NCI-H510A treated with DMSO at 0.1 percent for 48 hours (cell line): ENCODE measurements at places on chromosomes 1 and 21.
A peak's percentile ranks its signal among the peaks of the same experiment; 100 is the strongest.

DNA sequence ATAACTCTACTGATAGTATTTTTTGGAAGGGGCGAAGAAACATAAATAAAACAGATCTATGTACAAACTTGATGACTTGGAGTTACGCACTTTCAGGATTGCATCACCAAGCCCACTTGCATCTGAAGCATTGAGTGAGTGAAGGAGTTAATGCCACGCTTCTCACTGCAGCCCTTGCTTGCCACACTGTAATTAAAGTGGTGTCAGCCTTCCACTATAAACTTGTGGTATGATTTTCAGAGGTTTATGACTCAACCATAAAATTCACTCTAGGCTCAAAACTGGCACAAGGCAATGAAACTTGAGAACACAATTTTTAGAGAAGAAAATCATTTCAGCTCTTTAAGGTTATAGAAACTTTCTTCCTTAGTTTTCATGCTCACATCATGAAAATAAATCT, 93.9 kb upstream of the PRMT6 start:
- no peak for DNase-seq

- DNase-seq, result no peak
Measured at GRCh38 chr1:246145900-246146299, 361.2 kb downstream of the SMYD3 start.

DNA sequence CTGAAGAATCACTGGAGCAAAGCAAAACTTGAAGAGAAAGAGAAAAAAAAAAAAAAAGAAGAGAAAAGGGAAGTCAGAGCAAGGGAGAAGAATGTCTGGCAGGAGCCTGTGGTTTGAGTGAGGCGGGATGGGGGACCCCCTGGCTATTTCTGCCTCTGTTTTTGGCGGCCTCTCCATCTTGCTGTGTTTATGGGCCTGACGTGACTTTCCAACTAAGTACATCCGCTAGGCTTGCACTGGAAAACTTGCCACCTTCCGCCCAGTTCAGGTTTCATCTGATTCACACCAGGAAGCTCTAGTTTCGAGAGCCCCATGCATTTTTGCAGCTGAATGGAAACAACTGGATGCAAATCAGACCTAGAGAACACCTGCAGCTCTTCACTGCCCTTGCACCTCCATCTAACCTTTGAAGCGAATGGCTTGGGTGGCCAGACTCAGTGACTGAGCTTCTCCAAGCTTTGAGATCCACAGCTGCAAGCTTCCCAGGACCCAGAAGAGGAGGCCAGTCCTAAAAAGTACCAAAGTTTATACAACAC, 28.0 kb downstream of the TBX15 start:
- DNase-seq, result peak; percentile 69

DNA sequence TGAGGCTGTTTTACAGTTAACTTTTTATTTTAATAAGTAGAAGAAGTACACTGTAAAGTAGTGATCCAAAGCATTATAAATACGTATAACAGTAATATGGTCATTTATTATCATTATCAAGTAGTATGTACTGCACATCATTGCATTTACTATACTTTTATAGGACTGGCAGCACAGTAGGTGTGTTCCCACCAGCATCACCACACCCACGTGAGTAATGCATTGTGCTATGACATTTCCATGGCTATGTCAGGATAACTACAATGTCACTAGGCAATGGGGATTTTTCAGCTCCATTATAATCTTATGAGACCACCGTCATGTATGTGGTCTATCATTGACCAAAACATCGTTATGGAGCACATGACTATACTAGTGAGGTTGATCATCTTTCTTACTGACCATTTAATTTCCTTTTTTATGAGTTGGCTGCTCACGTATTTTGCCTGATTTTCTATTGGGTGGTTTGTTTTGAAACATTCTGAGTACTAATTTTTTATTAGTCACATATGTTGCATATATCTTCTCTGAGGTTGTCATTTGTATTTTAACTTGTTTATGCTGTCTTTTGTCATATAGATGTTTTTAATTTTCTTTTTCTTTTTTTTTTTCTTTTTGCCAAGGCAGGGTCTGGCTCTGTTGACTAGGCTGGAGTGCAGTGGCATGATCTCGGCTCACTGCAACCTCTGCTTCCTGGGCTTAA, 25.3 kb upstream of the SHCBP1L start:
- DNase-seq, result no peak

DNA sequence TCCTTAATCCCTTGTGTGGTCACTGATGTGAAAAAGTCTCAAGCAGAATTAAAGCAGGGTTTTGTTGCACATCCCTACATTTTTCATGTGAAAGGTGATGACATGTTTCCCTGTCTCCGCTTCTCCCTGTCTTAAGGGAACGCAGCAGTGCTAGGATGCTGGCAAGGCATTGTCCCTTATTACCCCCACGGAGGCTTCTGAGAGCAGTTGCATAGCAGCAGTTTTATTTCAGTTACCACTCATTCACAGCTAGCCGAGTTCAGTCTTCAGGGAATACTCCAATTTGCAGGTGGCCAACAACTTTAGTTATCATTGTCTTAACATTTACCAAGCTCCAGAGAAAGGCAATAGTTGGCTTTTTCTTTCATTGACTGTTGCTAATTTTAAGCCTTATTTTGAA, 89.1 kb downstream of the CLEC20A start:
- peak; percentile 20 for DNase-seq

GRCh38 chr1:187605736-187606135, 777.0 kb downstream of the PLA2G4A start:
- DNase-seq, result peak; percentile 22

GRCh38 chr1:245864872-245865271, 642.2 kb downstream of the SMYD3 start:
- DNase-seq, result no peak

- no peak for DNase-seq
Measured at GRCh38 chr1:68216089-68216772, 16.1 kb downstream of the WLS start.

DNA sequence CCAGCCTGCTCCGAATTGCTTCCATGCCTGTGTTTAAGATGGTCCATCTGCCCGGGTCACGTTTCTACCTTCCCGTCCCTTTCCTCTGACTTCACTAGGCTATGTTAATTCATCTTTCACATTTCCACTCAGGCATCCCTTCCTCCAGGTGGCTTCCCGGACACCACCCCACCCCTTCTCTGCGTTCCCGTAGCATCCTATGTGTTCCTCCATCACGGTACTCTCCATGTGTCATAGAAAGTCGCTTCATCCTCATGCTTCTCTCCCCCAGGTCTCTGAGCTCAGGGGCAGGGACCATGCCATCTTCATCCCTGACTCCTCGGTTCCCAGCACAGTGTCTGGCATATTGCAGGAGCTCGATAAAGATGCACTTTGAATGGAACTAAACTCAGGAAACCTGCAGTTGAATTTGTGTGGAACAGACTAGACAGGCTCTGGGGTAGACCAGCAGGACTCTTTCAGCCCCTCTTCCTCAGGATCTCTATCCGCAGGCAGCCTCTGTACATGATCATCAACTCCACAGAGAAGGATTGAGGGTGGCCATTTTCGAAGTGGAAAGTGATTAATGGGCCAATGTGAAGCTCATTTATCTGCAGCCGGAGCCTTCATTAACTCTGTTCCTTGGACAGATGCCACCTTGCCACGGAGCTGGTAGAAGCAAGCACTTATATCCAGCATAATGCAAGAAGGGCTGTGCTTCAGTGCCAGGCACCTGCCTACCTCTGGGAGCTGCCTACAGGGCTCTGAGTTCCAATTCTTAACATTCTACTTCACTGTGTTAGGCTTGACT, 9.1 kb downstream of the C1orf226 start:
- DNase-seq, result no peak

- DNase-seq, result peak; percentile 56
Measured at GRCh38 chr1:162056043-162056442, 13.4 kb upstream of the NOS1AP start.

- DNase-seq, result no peak
Measured at GRCh38 chr21:45632637-45633251, 10.8 kb upstream of the PCBP3 start.

GRCh38 chr1:201792534-201793305, 36.2 kb upstream of the IPO9 start:
- peak; percentile 90 for DNase-seq

DNA sequence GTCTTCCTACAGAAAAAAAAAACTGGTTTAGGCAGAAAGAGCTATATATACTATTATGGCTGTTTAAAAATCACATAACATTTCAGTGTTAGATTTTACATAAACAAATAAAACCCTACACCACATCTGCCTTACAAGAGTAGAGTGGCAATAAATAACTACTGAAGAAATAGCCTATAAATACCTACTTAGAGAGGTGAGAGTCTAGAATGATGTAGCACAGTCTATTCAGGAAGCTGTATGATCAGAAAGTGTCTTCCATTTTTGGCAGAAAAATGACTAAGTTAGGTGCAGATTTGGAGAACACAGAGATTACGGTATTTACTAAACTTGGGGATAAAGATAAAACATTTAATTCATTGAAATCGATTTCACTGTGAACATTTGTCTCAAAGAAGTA, 75.5 kb downstream of the VAV3 start:
- DNase-seq, result no peak

DNA sequence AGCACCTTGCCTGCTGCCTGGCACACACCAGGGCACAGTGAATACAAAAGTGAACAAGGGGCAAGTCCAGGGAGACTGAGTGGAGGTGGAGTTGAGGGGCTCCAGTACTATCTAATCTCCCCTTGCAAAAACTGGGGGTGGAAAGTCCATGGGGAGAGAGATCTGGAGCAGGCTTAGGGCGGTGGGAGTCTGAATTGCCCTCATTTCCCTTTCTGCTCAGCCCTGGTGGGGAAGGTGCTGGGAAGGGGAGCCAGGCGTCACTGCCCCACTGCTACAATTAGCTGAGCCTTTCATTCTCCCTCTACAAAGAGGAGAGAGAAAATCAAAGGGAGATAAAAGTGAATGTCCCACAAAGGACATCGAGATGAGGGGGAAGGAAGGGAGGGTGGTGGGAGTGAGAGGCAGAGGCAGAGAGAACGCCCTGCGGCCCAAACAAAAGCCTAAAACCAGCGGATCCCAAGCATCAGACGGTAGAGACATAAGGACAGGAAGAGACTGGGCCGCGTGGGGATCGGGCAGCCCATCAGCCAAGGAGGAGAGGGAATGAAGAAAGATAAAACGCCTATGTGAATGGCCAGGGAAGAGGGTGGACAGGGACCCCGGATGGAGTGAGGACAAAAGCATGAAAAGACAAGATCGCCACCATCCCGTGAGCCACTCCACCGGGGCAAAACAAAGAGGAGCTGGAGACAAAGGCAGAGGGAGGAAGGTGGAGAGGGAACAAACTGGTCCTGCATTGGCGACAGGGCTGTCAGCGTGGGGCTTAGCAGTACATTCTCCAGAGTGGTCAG, 46.8 kb upstream of the SOX13 start:
- no peak for DNase-seq

DNA sequence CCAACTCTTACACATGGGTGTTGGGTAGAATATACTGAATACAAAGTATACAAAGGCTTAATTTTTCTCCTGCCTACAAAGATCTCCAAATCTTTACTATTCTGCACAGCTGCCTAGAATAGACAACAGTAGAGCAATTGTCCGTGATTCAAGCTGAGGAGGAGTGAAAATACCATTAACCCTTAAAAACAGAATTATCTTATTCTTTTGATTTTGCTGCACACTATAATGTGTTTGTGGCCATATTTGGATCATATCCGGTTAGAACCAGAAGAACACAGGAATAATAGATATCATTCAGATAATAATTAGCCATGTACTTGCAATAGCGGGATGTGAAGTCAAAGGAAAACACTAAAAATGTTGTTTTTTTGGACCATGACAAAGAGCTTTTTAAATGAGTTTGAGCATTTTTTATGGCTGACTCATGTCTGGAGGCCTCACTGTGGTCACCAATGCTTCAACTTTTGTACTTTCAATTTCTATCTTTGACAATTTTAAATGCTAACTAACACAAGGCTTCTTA, 197.6 kb upstream of the FOXD3 start:
- DNase-seq, result no peak

DNA sequence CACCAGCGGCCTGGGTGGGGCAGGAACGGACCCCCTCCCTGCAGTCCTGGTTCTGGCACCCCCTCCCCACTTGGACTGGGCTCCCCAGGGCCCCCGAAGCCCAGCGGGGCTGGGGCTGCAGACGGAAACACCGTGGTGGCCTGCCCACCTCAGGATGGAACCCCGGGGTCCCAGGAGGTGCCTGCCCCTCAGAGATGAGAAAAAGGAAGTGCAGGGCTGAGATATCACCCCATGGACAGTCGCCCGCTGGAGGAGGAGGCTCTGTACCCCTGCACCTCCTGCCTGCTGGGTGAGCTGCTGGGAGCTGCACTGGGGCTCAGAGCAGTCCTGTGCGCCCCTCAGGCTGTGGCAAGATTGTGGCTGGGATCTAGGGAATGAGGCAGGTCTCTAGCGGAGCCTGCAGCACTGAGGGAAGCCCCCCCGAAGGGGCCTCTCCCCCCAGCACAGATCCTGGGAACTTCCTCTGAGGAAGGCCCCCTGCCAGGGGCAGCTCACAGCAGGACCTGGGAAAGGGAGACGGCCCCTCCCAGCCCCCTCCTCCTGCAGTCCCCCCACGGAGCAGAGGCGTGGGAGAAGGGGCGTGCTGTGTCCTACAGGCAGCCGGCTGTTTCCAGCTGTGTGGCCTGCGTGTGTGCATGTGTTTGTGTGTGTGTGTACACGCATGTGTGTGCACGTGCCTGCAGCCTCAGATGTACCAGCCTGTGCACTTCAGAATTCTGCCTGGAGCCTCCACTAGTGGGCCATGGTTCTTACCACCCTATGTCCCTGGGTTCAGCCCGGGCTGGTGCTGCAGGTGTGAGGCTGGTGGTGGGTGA, 6.9 kb downstream of the AGRN start:
- no peak for DNase-seq

- DNase-seq, result peak; percentile 24
Measured at GRCh38 chr1:225532240-225532944, 104.6 kb upstream of the LBR start.

DNA sequence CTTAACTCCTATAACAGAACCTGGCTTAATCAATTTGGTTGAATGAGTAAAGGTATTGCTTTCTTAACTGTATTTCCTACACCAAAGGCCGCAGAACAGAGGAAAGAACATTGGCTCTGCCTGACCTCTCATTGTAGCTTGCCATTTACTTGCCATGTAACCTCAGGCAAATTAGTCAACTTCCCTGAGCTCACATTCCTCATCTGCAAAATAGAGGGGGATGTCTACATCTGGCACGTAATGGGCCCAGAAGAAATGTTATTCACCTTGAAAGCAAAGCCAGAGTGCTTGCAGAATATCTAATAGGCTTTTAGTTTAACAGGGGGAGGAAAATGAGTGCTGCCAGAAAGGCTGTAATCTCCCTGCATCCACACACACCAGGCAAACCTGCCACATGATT, 44.3 kb downstream of the LAMC2 start:
- no peak for DNase-seq
